HFFc6 (cell line): ENCODE measurements at places on chromosomes 4 and X.

DNA sequence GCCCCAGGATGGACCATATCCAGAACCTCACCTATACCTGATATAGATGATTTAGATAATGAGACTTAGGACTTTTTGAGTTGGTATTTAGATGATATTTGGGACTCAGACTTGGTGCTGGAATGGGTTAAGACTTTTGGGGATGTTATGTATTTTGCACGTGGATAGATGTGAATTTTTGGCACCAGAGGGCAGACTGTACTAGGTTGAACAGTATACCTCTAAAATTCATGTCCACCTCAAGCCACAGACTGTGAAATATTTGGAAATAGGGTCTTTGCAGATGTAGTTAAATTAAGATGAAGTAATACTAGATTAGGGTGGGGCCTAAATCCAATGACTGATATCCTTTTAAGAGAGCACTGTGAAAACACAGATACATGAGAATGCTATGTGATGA, 15.6 kb downstream of the RBM41 start:
- peak; percentile 1 for DNase-seq

- DNase-seq = peak; percentile 3
Measured at GRCh38 chrX:130715299-130715698, 187.7 kb downstream of the ENOX2 start.

- no peak for DNase-seq
Measured at GRCh38 chr4:21900211-21900610, 48.4 kb downstream of the KCNIP4 start.

DNA sequence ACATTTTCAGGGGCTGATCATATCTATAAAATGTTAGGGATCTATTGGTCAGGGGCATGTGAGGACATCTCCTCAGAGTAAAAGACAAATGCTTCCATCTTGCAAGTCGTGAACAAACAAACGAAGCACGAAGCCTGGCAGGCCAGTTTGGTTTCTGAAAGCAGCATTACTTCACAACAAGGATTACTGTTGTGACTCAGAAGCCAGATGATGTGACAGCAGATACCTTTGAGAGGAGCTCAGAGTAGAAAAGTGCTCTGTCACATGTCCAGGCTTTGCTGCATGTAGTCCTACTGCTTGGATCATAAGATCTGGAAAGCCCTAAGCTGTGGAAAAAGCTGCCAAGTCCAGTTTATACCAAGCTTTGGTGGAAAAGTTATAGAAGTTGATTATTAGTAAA, 1827.2 kb downstream of the ARAP2 start:
- DNase-seq = peak; percentile 1

- no peak for DNase-seq
Measured at GRCh38 chrX:106783716-106784115, 18.8 kb upstream of the TBC1D8B start.

GRCh38 chrX:567891-568290, 62.7 kb upstream of the SHOX start:
- no peak for DNase-seq

- no peak for DNase-seq
Measured at GRCh38 chr4:98602270-98602669, 56.1 kb downstream of the TSPAN5 start.

DNA sequence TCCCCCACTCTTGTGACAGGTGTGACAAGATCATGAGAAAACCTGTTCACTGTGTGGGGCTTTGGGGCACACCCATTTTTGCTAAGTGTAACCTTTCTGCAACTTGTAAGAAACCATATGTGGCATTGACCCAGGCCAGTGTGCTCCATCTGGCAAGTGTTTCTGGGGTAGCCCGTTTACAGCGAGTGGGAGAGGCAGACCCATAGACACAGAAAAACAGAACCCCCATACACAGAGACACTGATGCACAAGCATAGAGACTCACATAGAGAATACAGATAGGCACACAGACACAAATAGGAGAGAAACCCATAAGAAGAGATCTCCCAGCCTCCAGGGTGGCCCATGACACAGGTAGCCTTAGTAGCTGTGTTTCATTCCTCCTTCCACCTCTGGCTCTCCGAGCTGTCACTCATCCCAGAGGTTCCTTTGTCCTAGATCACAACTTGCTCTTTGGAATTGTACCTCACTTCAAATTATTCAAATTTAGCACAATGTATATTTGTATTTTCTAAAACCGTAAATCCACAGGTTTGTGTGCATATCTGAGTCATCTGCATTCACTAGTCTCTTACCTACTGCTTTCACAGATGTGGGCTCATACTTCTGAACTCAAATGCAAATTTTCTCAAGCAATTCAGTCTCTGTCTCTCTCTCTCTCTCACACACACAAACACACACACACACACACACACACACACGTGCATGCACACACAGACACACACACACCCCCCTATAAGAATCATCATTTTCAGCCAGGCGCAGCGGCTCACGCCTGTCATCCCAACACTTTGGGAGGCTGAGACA, 114.4 kb downstream of the SH3KBP1 start:
- DNase-seq = no peak

GRCh38 chr4:74018116-74018515, 19.6 kb upstream of the CXCL5 start:
- no peak for DNase-seq

GRCh38 chrX:71162981-71163380, 18.3 kb downstream of the NLGN3 start:
- DNase-seq = no peak

- peak; percentile 78 for DNase-seq
Measured at GRCh38 chr4:73208376-73208775, 50.2 kb downstream of the ANKRD17 start.
